Esophagus mucosa (tissue), 1 donor: ENCODE measurements at places on chromosomes 5 and 9.
A peak's percentile ranks its signal among the peaks of the same experiment; 100 is the strongest.

GRCh38 chr9:121182101-121182836 is 19.4 kb downstream of the RAB14 start:
- no peak for ATAC-seq

DNA sequence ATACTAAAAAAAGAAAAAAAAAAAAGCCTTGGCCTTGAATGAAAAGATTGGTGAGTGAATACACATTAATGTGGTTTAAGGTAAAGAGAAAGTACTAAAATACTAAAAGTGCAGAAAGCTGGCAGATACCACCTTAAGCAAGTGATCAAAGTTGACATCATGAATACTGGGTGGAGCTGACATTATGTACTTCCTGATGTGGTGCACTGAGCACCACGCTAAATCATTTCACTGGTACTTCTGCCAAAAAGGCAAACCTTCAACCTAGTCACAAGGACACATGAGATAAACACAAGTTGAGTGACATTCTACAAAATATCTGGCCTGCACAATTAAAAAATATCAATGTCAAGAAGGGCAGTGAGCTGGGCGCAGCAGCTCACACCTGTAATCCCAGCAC is 33.8 kb upstream of the PANK3 start:
- peak; percentile 67 for ATAC-seq

- ATAC-seq = no peak
Measured at GRCh38 chr9:74803376-74804017, 84.2 kb downstream of the TRPM6 start.

GRCh38 chr5:72271702-72272101 is 48.3 kb downstream of the MRPS27 start:
- no peak for ATAC-seq

GRCh38 chr9:9215050-9215449 is 1397.8 kb downstream of the PTPRD start:
- peak; percentile 91 for ATAC-seq

GRCh38 chr9:114691046-114691955 is 9.3 kb upstream of the TEX48 start:
- peak; percentile 60 for ATAC-seq

DNA sequence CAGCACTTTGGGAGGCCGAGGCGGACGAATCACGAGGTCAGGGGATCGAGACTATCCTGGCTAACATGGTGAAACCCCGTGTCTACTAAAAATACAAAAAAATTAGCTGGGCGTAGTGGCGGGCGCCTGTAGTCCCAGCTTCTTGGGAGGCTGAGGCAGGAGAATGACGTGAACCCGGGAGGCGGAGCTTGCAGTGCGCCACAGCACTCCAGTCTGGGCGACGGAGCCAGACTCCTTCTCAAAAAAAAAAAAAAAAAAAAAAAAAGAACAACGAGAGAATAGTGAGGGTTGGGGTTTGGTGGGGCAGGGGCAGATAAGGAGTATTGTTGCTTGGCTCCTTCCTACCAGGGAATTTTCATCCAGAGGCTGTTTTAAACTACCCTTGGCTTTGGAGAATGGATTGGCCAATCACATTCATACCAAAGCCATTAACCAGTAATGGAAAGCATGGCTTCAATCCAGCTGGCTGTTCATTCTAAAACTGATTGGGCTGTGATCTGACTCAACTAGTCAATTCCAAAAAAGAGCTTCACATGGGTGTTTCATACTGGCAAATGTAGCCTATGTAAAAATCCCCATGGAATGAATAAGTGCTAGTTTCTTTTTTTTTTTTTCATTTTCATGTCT is 64.4 kb downstream of the PLCXD3 start:
- no peak for ATAC-seq

GRCh38 chr5:136033848-136034247 is 5.1 kb downstream of the TGFBI start:
- peak; percentile 80 for ATAC-seq

GRCh38 chr9:19690128-19690527 is 98.7 kb downstream of the SLC24A2 start:
- ATAC-seq = peak; percentile 92

DNA sequence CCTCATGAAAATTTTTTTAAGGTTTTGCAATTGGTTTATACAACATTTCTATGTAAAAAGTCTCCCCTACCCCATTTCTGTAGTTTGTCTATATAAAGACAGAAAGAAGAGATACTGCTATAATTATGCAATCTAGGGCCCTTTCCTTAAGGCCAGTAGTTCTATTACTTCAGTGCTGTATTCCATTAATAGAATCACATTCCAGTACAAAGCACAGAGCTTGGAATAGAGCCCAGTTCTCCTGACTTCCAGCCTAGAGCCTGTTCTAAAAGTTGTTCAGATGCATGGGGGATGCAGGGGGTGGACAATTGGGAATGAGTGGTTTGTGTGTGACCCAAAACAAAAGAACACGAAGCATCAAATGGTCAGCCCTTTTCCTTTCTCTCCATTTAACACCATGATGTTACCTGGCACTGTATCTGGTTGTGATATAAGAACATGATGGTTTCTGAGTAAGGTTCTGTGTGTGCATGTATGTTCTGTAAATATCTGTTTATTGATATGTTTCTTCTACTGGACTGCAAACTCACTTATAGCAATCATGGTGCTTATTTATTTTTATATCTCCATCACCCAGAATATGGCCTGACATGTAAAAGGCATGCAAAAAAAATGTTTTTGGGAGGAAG is 8.2 kb upstream of the GRAMD2B start:
- no peak for ATAC-seq

DNA sequence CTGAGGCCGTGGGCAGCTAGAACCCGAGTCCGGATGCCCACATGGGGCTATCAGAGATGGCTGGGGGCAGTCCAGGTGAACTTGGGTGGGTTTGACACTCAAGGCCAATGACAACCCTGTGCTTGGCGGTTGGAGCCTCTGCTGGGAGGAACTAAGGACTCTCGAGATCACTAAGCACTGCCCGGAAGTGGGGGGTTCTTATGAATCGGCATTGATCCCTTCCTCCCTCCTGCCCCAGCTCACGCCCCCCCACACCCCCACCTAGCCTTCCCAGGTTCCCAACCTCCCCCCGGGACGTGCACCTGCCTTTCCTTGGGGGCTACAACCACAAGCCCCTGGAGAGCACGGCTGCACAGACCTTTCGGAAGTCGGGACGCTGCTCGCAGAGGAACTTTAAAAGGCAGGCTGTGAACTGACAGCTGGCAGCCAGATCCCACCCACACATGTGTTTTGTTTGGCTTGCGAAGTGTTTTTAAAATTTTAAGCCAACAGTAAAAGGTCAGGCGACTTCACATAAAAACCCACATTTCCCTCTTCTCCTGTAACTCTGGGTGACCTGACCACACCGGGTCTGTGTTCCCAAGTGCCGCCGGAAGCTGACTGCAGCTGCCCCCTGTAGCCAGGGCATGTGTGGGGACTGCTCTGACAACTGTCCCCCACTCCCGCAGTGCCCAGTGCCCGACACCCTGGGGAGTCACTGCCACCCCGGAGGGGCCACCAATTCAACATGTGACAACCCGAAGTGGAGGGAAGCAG is 5.1 kb upstream of the RALGDS start:
- ATAC-seq = no peak

GRCh38 chr5:166102947-166103346 is 2188.5 kb upstream of the WWC1 start:
- no peak for ATAC-seq

GRCh38 chr9:107635803-107636174 is 146.2 kb upstream of the KLF4 start:
- ATAC-seq = no peak

DNA sequence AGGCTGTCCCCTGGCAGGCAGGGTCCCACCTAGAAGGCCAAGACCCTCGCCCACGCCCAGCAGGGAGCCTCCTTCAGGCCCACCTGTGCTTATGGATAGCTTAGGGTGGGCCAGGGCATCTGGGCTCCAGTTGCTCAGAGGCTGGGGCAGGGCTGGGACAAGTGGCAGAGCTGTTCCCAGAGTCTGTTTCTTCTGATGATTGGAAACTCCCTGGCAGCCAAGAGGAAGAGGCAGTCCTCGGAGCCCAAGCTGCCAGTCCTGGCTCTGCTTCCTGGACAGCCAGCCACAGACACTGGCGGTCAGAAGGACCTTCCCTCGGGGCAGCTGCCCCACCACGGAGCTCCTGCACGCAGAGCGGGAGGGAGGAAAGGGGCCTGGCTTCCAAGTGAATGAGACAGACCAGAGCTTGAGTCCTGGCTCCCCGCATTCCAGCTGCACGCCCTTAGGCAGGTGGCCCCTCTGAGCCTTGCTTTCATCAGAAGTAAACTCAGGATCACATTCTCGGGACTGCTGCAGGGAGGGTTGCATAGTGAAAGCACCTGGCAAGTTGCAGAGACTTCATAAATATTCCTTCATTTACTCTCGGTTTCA is 37.9 kb upstream of the GABRP start:
- ATAC-seq = peak; percentile 14

GRCh38 chr5:149251546-149251945 is 20.1 kb upstream of the AFAP1L1 start:
- no peak for ATAC-seq

DNA sequence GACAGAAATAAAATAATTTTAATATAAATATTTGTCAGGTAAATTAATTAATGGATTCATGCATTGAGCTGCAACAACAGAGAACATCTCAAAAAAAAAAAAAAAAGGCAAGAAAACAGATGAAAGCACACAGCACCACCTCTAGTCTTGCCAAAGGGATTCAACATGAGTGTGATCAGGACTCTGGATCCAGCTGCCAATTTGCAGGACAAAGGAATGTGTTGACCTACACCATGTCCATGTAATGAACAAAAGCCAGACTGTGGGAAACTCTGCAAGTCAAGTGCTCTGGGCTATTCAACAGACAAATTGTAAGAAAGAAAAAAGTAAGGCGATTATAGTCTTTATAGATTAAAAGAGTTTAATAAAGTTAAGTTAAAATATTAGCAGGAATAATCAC is 769.3 kb downstream of the TLR4 start:
- ATAC-seq = no peak
